NK-92 treated with Interleukin-12 subunit alpha and Interleukin-12 subunit beta, amount 100 ng/mL, for 24 hours (cell line): ENCODE measurements at places on chromosomes 1 and 21.
A peak's percentile ranks its signal among the peaks of the same experiment; 100 is the strongest.

GRCh38 chr1:111990878-111991718 lies 1.6 kb upstream of the KCND3 start:
- no peak for DNase-seq

DNA sequence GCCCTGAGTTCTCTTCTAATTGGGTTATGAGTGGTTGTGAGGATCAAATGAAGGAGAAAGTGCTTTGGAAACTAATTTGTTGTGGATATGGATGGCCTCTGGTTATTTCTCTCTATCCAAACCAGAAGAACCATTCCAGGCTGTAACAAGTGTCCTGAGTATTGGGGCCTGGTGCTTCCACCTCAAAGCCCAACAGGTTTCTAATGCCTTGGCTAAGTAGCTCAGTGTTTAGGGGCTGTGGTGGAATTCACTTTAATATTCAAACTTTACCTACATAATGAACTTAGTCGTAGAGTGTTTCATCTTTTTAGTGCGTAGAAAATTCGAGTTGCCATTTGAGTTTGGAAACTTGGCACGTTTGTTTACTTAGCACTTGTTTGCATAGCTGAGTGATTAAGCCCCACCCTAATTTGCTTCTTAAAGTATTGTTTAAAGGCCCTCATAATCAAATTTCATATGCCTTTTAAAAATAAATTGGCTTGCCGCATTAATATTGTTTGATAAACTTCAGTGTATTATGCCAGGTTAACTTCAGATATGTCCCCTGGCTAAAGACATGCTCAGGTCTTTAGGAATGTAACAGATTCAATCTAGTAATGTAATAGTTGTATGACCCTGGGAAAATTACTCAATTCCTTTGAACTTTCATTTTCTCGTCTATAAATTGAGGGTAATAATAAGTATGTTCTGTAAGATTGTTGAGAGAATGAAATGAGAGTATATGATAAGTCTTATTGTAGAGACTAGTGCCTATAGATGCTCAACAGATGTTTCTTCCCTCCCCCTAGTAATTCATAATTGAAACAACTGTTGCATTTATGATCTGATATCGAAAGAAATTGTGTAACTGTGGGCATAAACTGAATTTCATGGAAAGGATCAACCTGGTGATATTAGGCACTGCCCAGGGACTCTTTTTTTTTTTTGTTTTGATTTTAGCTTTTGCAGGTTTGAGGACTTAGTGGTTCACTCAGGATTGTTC lies 1.6 kb downstream of the AGO4 start:
- DNase-seq = no peak

DNA sequence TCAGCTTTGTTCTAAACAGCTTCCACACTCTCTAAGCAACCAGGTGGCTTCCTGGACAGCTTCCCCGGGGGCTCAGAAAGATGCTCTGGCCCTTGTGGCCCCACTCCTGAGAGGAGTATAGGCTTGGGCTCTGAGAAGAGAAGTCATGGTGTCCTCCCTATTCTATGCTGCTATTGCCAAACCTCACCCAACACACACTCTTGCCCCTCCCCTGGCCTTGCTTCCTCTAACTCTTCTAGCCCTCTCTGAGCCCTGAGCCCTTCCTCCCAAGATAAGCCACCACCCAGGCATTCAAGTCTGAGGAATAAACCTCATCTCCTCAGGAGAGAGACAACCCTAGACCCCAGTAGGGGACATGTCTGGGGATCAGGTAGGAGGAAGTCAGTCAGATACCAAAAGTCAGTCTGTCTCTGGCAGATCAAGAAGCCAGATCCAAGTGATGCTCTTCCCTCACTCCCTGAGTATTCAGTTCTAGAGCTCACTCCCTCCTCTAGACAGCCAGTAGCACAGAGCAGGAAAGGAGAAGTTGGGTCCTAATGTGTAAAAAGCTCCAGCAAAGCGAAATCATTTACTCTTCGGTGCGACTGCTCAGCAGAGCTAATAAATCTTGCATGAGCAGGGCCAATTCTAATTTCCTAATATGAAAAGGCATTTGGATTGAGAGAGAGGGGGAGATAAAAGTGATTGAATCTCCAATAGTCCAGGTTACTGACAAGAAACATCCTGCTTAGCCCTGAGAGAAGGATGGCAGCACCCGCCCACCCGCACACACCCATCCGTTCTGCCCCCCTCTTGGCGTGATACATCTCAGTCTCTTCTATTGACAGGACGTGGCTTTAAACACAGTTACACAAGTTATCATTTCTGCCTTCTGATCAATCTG lies 50.5 kb downstream of the DMAP1 start:
- no peak for DNase-seq

- no peak for DNase-seq
Measured at GRCh38 chr1:118154220-118154619, 30.8 kb downstream of the SPAG17 start.

GRCh38 chr1:223378754-223379153 lies 14.5 kb upstream of the CCDC185 start:
- no peak for DNase-seq

DNA sequence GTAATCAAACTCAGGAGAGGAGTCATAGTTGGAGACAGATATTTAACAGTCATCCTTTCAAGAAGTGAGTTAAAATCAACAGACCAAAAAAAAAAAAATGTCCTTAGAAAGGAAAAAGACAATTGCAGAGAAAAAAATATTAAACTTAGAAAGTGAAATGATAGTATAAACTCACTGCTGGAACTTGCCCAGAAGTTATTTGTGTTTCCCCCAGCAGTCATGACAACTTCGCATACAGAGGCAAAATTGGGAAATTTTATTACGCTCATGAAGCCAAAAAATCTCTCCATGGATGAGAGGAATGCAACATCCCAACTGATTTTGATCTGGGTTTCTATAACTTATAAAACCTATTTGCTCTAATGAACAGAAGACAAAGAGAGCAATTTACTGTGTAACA lies 198.2 kb downstream of the LRRC7 start:
- no peak for DNase-seq

- peak; percentile 10 for DNase-seq
Measured at GRCh38 chr1:101567582-101568189, 330.9 kb downstream of the S1PR1 start.

GRCh38 chr21:37281579-37281978 lies 14.4 kb upstream of the VPS26C start:
- DNase-seq = no peak

GRCh38 chr1:231493421-231494185 lies 34.9 kb upstream of the TSNAX start:
- DNase-seq = no peak
